Fibroblast of skin of right biceps (primary cell): ENCODE measurements at places on chromosomes 12 and 14.

DNA sequence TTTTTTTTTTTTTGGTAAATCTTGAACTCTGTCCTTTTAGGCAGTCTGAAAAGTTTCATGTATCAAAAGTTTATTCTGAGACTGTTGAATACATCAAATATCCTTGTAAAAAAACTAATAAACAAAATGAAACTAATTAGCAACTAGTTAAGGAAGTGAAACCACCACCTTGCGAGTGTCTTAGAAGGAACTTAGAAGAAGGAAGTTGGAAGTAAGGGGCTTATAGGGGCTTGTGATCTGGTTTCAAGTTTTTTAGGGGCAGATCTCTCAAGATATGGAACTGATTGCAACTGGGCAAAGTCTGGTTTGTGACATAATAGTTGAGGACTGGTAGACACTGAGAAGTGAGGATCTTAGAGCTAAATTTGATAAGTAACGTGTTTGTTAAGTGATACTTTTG, 748.8 kb downstream of the C12orf50 start:
- no peak for DNase-seq

DNA sequence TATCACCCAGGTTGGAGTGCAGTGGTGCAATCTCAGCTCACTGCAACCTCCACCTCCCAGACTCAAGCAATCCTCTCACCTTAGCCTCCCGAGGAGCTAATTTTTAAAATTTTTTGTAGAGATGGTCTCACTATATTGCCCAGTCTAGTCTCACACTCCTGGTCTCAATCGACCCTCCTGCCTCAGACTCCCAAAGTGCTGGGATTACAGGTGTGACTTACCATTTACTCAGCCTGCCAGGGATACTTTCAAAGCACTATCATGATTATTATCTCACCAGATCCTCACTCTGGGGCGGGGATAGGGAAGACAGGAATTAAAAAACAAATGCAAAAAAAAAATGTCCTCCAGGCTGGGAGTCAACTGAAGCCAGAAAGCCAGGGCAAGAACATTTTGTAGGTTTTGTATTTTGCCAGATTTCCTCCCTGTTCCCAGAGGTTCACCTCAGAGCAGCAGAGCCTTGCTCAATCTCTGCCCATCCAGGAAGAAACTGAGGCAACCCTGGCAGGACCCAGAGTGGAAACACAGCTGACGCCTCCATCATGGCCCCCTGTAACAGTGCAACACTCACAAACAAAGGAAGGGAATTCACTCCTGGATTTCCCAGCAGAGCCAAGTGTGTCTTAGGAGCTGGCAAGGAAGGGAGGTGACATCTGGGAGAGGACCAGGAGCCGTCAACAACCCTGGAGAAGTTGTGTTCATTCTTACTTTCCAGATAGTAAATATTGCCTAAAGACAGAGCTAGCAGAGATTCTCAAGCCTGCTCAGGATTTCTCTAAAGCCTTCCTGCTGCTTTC, 73.9 kb downstream of the IRF2BPL start:
- DNase-seq = no peak

DNA sequence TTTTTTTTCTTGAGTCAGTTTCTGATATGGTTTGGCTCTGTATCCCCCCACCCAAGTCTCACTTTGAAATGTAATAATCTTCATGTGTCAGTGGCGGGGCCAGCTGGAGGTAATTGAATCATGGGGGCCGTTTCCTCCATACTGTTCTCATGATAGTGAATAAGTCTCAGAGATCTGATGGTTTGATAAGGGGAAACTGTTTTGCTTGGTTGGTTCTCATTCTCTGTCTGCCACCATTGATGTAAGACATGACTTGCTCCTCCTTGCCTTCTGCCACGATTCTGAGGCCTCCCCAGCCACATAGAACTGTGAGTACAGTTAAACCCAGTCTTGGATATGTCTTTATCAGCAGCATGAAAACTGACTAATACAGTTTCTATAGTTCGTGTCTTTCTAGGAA, 42.9 kb downstream of the WNK1 start:
- DNase-seq = peak; percentile 29

- no peak for DNase-seq
Observed at GRCh38 chr12:120961604-120962531, 16.5 kb upstream of the HNF1A start.

DNA sequence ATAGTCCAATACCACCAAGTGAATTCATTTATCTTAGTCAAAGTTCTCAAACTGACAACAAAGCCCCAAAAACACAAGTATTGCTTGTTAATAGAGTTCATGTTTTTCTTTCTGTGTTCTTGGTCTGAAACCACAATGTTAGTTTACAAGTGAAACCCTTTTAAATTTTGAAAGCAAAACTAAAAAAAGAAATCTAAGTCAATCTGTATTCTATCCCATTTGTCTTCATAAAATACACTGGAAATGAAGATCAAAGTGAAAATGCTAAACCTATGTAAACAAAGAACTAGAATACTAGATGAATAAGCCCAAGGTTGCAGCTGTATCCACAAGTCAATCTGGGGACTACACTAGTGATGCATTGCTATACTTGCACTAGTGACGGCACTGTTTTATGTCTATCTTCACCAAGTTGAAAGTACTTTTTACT, 10.4 kb downstream of the MAP4K5 start:
- no peak for DNase-seq

- DNase-seq = no peak
Observed at GRCh38 chr14:86129426-86129825, 599.5 kb downstream of the FLRT2 start.

GRCh38 chr14:58732387-58732786, 94.6 kb downstream of the DACT1 start:
- no peak for DNase-seq

DNA sequence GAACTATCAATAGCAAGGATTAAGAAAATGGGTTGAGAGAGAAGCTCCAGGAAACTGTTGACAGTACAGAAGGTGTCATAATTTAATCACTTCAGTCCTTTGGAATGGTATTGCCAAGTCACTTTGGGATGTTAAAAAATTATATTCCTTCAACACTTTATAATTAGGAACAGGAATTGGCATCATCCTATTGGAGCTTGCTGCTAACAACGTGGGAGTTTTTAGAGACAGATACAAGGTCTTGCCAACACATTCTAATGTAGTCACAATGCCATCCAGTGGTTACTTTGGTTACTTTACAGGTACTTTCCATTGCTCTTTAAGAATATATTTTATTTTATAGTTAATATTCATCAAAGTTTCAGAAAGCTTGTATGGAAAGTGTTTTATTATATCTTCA, 310.1 kb downstream of the SYT1 start:
- DNase-seq = peak; percentile 53

DNA sequence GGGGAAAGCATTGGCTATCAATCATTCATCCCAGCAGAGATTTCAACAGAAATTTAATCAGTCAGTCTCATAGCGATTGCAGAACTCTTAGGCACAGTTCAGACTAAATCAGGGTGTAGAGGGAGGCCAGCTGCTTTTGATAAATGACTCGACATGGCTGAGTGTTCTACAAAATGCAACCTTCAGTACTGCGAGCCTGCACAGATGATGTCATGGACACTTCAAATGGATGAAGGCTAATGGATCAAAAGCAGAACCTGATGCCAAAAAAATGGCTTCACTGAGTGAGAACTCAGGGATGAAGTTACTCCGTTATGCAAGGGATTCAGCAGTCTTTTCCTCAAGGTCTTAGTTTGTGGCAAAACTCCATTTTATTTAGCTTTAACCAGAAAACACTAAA, 167.3 kb downstream of the DACT1 start:
- DNase-seq = peak; percentile 89
